ENCODE measurements at places on chromosomes 16 and 17.
A peak's percentile ranks its signal among the peaks of the same experiment; 100 is the strongest.

- DNase-seq, result no peak
These were observed 4.0 kb upstream of the HSD11B2 start for GRCh38 chr16:67426950-67427349.

DNA sequence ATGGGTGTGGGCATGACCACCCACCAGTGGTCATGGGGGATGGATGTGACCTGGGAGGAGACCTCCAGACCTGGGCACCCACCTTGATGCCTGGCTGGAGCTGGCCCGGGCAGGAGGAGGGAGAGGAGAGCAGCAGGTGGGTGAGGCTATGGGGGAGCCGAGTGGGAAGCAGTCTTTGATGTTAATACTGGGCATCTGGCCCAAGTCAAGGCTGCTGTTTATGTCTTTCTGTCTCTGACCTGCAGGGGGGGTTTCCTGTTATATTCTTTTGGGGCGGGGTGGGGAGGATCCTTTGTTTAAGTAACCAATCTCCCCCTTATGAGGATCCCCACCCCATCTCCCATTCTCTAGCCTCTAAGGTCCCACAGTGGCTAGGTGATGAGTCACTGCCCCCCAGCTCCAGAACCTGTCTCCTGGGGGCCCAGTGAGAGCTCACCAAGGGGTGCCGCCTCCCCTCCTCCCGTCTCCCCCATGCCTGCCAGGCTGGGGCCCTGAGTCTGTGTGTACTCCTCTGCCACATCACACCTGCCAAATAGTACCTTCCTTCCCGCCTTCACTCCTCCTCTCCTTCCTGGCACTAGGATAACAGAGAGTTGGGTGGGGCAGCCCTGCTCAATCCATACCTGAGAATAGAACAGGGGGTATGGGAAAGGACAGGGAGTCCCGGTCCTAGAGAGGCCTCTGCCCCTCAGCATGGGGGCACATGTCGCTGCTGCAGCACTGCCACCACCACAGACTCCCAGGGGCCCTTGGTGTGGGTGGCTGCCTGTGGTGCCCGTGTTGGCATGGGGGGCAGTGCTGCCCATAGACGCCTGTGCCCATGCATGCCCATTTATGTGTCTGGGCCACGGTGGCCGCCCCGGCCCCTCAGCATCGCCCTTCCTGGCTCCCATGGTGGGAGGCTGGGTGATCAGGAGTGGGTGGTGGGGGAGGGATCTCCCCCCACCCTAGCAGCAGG is 7.3 kb downstream of the THRA start:
- no peak for DNase-seq

GRCh38 chr16:81706327-81707295 is 72.5 kb upstream of the PLCG2 start:
- no peak for DNase-seq

- DNase-seq, result no peak
These were observed 304.6 kb upstream of the FOXF1 start for GRCh38 chr16:86205521-86206245.

DNA sequence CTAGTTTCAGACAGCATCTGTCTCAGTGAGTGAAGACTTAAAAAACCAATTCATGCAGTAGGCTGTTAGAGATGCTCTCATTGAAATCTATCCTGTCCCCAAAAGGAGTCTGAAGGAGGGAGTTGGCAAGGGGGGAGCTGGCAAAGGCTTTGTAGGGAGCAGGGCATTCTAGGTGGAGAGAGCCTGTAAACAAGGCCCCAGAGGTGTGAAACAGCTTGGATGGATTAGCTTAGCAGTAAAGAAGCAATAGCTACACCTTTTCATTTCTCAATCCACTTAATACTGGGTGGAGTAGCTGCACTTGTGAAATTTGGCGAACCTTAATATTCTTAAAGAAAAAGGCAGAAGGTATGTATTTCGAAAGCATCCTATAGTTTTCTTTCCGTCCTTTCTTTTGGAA is 61.8 kb downstream of the KSR1 start:
- DNase-seq, result no peak

GRCh38 chr17:2067608-2068024 is 12.7 kb downstream of the HIC1 start:
- DNase-seq, result no peak

- no peak for DNase-seq
These were observed 4.2 kb upstream of the ALOX15 start for GRCh38 chr17:4645642-4646041.

GRCh38 chr17:77877036-77877435 is 81.5 kb upstream of the TNRC6C start:
- DNase-seq, result no peak

DNA sequence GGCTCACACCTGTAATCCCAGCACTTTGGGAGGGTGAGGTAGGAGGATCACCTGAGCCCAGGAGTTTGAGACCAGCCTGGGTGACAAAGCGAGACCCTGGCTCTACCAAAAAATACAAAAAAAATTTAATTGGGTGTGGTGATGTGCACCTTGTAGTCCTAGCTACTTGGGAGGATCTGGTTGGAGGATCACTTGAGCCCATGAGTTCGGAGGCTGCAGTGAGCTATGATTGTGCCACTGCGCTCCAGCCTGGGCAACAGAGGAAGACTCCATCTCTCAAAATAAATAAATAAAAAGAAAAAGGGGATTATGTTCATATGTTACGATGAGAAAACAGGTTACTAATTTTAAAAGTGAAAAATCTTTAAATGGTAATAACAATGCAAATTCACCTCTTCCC is 996 bp downstream of the MLKL start:
- peak; percentile 6 for DNase-seq

DNA sequence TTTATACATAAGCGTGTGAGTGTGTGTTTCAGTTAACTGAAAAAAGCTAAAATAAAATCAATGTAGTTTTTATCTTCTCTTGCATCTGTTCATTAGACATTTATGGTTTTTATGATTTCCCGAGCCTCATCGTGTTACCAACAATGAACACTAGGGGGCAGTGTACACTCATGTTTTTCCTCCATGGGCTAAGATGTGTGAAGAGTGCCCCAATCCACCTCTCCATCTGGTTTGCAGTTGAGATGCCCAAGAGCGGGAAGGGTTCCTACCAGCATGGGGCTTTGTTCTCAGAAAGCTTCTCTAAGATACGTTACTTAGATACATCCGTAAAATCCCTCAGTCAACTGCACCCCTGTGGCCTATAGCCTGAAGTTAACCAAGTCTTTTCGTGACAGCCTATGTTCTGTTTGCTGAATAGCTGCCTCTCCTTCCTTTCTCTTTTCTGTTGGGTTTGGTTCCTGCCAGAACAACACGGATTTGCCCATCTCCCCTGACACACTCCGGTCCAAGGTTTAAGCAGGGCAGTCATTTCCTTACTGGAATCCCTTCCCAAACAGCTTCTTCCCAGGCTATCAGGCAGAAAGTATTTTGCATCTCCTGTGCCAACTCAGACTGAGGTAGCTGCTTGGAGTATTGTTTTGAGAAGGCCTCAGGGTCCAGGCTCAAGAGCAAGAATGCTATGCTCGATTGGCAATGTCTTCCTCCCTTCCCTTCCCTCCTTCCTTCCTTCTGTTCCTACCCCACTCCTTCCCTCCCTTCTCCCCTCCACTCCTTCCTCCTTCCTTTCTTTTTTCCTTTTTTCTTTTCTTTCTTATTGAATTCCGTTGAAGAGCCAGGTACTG is 12.9 kb upstream of the ELAC2 start:
- peak; percentile 34 for DNase-seq

- no peak for DNase-seq
These were observed 901.6 kb upstream of the GOT2 start for GRCh38 chr16:59635674-59636073.

GRCh38 chr17:976312-976711 is 3.3 kb downstream of the NXN start:
- no peak for DNase-seq

GRCh38 chr17:12407495-12408252 is 258.0 kb upstream of the MYOCD start:
- DNase-seq, result no peak

DNA sequence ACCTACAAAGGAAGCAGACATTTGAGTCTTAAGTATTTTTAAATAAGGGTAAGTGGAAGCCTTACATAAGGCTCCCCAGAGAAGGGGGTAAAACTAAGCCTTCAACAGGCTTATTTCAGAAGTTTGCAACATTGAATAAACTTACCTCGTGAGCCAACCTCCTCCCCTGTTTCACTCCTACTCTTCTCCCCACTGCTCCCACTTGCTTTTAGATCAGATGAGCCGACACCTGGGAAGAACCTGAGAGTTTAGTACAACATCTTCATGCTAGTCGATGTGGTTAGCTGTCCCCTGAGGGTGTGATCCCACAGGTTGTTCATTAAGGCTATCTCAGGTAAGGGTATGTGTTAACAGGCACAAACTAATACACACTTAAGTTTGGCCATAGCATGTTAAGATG is 13.8 kb downstream of the ZP2 start:
- DNase-seq, result no peak

DNA sequence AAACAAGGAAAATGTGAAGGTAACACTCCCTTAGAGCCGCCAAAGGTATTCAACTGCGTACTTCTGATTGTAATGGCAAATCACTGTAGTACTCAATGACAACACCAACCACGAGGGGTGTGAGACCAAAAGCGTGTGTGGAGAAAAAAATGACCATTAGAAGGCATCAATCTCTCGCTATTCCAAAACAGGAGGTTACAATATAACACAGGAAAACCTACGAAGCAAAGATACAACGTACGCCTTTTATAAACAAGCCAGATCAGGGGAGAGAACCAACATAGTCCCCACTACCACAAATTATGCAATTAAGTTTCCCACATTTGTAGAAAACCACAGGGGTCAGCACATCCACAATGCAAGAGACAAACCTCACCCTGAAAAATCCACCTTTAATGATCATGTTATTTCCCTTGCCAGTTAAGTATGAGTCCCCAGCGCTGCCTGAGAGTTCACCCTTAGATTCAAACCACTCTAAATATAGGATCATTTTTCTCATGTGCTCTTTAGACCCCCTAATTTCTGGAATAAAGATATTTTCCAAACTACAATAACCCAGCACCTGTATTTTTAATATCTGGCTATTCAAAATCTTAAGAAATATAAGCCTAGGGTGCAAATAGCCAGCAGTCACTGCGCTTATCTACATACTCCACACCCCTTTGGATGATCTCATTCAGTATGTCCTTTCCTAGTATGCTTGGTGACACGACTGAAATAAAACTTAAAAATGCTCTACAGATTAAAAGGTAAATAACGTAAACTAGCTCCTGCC is 12.4 kb downstream of the TEX14 start:
- no peak for DNase-seq

DNA sequence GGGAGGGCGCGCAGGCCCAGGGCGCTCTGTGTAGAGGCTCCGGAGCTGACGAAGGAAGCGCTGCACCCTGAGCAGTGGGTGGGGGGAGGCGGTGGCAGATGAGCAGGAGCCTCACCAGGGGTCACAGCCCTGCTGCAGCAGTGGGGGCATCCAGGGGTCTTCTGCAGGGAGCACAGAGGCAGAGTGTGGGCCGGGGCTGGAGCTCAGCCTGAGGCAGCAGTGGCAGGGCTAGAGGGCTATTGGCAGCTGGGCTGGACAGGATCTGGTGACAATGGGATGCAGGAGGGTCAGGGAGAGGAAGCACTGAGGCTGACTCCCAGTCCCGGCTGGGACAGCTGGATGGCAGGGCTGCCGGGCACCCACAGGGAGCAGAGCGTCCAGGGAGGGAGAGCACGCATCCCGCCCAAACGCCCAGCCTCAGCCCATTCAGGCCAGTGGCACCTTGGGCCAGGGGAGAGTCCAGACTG is 21.0 kb downstream of the KDM8 start:
- DNase-seq, result no peak

- DNase-seq, result no peak
These were observed 64.8 kb downstream of the CACNG1 start for GRCh38 chr17:67109111-67109510.

DNA sequence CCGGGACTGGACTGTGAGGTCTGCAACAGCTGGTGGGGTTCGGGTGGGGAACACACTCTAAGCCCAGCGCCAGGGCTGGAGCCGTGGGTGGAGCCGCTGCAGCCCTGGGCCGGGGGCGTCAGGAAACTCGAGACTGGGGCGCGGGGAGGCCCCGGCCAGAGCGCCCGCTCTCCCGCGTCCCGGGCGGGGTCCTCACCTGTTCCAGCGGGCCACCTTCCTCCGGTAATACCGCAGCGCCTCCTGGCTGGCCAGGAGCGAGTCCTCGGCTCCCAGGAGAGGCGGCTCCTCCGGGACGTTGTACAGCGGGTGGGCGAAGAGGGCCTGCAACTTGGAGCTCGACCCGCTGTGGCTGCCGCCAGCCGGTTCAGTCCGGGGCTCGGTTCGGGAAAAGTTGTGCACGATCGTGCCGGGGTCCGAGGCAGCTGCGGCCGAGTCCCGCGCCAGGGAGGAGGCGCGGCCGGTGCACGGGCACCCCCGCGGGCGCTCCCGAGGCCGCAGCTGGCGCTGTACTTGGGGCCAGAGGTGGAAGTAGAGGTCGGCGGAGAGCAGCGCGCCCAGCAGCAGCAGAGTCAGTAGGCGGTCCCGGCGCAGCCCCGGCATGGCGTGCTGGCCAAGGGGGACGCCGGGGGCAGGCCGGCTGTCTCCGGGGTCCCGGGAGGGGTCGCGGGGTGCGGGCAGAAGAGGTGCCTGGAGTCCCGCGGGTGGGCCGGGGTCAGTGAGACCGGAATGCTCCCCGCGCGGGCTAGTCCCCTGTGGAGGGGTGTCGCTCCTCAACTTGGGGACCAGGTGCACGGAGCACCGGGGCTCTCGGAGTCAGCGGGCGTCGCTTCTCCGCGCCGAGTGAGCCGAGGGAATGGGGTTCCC is 868 bp downstream of the FAM20A start:
- no peak for DNase-seq

- no peak for DNase-seq
These were observed 28.3 kb downstream of the RTN4RL1 start for GRCh38 chr17:1996800-1997288.

DNA sequence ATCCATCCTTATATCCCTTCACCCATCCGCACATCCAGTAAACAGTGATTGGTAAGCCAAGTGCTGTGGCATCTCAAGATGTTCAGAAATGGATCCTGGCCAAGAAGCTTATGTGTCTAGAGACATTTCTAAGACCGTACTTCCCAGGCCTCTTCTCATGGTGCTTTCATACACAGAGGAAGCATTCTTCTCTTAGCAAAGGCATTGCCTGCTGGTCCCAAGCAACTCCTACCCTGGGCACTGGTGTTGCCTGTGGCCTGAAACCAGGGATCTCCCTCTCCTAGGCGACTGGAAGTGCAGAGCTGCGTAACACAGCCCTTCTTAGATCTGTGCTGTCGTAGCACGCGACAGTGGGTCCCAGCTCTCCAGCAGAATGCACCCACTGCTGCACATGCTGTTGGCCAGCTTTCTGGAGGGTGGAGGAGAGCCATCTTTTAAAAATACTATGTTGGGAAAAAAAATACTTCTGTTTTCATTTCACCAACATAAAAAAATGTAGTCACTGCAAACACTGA is 182.9 kb downstream of the CCDC182 start:
- no peak for DNase-seq

Measured in stimulated activated CD4-positive, alpha-beta T cell treated with anti-CD3 and anti-CD28 coated beads, Interleukin-2, amount 100 ng/mL, for 24 hours (primary cell).